Right ventricle myocardium inferior (tissue), 1 donor: ENCODE measurements at places on chromosomes 1 and 21. TPM values are rescaled to one million over a fixed set of nuclear protein-coding genes. Genes with fewer than 3 reads are reported as not detected.
A peak's percentile ranks its signal among the peaks of the same experiment; 100 is the strongest.

- DNase-seq = peak; percentile 75
Observed at GRCh38 chr1:8281843-8282509, 35.9 kb upstream of the SLC45A1 start.

GRCh38 chr1:77978293-77978968 is 441 bp downstream of the FUBP1 start:
- DNase-seq = no peak

DNA sequence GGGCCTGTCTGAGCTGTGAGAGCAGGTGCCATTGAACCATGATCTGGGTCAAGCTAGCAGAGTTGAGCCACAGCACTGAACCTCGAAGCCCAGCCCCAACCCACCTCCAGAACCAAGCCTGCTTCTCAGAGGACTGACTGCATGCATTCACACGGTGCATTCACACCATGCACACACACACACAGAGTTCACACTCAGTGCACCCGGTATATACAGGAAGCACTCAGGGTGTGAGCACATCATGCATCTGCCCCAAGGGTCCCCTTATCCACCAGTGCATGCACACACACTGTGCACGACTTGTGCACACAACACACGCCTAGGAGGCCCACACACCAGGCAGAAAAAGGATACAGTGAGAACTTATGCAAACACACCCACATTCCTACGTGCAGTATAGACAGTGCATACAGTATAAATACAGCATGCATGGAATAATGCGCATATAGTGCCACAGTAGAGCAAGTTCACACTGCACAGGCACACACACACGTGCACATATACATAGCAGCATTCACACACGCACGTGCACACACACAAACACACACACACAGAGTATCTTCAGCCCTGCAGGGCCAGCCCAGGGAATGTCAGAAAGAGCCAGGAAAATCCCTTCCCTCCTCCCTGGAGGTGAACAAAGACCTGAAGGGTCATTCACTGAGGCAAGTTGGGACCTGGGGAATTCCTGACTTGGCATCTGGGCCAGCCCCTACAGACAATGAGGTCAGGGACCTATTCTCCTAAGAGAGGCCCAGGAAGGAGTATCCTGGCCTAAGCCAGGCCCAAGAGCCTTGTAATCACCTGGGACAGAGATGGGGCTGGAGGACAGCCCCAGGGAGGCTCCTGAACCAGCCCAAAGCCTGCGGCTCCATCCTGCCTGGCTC is 42.1 kb downstream of the CAMK2N1 start:
- no peak for DNase-seq

DNA sequence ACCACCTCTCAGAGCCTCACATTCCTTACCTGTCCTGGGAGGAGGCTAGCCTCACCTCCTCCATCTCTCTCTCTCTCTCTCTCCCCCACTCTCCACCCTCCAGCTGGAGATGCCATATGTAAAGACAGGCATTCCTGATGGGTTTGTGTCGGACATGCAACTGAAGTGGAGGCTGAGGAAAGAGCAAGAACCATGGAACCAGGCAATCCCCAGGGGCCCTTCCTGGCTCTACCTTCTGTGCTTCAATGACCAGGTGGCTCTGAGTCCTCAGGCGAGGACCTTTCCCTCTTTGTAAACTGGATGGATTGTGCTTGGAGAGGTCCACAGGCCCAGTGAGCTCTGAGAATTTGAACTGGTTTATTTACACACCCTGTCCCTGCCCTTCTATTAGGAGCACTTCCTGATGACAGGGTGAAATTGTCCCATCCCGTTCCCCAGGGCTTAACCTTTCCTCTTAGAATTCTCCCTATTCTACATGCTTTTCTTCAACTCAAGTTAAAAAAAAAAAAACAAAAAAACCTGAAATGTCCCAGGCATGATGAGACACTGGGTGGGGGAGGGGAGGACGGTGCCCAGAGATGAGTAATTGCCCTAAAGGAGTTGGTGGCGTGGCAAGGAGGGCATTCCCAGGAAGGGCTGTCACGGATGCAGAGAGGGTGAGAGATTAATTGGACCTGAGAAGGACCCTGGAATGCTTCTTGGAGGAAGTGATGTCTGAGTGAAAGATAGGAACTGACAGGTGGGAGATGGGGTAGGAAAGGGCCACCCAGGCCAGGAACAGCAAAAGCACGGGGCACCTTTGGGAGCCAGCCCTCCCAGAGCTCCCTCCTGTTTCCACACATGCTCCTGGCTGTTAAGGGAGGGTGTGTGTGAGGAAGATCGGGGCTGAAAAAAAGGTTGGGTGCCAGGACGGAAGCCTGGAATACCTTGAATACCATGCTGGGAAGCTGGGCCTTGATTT is 50.2 kb upstream of the WASF2 start:
- no peak for DNase-seq

- DNase-seq = no peak
Observed at GRCh38 chr21:25330266-25330665, 277.0 kb downstream of the MRPL39 start.

- no peak for DNase-seq
Observed at GRCh38 chr1:160704250-160704649, 7.4 kb downstream of the CD48 start.

GRCh38 chr1:6006882-6007281 is 14.7 kb upstream of the NPHP4 start:
- DNase-seq = peak; percentile 74

Gene HTR1D
- total RNA-seq = 0.11 TPM

Gene KCNA2
- total RNA-seq = 1.5 TPM

Gene ANKRD65
- total RNA-seq = 3.0 TPM

Gene KRTAP19-3
- not detected for total RNA-seq

Gene OR6Y1
- not detected for total RNA-seq

Gene RGS8
- not detected for total RNA-seq
